ENCODE measurements at places on chromosomes 16 and 17. TPM values are rescaled to one million over a fixed set of nuclear protein-coding genes. Genes with fewer than 3 reads are reported as not detected.

- DNase-seq: no peak
These were observed 12.2 kb downstream of the DEXI start for GRCh38 chr16:10929853-10930754.

DNA sequence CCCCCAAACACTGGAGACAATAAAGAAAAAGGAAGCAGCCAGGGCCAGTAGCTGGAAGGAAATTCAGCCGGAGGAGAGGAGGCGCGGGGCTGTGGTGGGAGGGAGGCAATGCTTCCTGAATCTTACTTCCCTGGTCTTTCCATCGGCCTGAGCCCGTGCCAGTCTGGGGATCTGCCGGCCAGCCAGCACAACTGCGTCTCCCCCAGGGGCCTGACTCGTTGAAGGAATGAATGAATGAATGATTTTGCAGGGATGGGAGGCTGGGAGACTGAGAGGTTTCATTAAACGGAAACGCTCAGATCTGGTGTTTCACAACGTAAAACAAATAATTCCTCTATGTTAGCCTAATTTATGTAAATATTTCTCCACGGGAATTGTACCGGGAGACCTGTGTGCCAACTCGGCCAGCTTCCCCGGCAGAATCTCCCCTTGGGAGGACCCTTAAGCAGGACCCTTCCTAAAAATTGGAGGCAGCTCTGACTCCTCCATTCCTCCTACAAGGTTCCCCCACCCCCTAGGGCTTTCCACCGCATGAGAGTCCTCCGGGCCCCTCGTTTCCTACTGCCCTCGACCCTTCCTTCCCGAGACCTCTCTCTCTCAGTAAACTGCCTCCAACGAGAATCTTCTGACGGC is 1.3 kb upstream of the BAIAP2 start:
- DNase-seq: no peak

DNA sequence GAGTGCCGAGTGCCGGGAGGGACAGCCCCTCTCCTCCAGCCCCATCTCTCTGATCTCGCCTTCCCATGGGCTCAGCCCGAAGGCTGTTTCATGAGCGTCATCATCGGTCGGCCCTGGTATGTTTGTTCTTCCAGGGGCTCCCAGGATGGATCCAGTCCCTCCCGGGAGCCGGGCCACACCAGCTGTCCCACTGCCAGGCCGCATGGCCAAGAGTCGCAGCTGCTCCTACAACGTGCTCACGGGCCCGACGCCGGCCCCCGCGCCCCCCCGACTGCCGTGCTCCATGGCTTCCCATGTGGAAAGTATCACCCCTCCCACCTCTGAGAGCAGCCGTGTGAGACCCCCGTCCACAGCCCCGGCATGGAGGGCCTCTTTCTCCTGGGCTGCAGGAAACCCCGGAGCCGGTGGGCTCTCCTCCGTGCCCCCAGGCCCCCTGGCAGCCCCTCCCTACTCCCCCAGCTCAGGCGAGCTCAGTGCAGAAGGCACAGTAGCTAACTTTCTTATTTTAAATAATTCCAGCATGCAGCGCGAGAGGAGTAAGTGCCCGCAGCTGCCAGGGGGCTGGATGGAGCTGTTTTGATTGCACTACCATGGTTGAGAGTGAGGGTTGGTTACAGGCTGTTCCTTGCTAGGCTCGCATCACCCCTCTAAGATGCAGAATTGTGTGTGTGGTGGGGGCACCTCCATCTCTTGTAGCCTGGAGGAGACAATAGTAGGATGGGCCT is 26.6 kb upstream of the GSE1 start:
- no peak for DNase-seq

GRCh38 chr17:51427856-51428255 is 167.5 kb downstream of the UTP18 start:
- no peak for DNase-seq

- no peak for DNase-seq
These were observed 43.1 kb upstream of the NKD1 start for GRCh38 chr16:50505115-50505514.

DNA sequence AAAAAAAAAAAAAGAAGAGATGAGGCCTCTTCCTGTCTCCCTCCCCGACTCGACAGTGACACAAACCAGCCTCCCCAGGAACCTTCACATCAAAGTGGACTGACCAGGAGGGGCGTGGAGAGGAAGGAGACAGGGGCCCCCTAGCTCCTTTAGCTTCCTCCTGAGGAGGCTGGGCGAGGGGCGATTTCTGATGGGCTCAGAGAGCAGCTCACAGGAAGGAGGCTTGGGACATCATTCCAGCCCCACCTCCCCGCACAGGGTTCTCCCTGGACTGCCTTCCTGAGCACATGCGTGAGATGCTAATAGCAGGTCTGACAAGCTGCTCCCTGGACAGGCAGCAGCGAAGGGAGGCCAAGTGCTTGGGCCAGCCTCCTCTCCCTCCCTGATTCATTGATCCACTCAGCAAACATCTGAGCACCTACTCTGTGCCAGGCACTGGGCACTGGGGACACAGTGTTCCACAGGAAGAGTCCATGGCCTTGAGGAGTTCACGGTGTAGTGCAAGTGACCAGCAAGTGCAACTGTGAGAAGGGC is 14.4 kb upstream of the DOK4 start:
- DNase-seq: no peak

- DNase-seq: no peak
These were observed 7.9 kb upstream of the RNF222 start for GRCh38 chr17:8405499-8406016.

- DNase-seq: no peak
These were observed 206.1 kb downstream of the CDH13 start for GRCh38 chr16:82832821-82833220.

- no peak for DNase-seq
These were observed 151.5 kb downstream of the STX8 start for GRCh38 chr17:9424071-9424640.

DNA sequence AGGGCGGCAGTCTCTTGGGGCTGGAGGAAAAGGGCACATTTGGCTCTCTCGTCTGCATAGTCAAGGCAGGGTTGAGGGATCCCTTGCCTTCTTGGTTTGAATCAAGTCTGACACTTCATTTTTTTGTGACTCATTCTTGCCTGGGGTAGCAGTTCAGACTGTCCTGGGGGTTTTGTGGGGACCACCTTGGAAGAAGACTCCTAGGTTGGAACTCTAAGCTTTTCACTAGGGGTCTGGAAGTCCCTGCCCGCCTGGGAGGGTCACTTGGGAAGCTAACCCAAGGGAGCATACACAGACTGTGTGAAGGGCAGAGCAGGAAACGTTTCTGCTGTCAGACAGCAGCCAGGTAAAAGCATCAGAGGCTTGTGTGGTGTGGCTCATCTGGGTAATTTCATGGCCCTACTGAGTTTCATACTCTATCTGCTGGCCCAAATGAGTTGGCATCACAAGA is 11.3 kb downstream of the YPEL2 start:
- DNase-seq: no peak

- DNase-seq: peak; percentile 67
These were observed 1.2 kb upstream of the CBX4 start for GRCh38 chr17:79840269-79840988.

DNA sequence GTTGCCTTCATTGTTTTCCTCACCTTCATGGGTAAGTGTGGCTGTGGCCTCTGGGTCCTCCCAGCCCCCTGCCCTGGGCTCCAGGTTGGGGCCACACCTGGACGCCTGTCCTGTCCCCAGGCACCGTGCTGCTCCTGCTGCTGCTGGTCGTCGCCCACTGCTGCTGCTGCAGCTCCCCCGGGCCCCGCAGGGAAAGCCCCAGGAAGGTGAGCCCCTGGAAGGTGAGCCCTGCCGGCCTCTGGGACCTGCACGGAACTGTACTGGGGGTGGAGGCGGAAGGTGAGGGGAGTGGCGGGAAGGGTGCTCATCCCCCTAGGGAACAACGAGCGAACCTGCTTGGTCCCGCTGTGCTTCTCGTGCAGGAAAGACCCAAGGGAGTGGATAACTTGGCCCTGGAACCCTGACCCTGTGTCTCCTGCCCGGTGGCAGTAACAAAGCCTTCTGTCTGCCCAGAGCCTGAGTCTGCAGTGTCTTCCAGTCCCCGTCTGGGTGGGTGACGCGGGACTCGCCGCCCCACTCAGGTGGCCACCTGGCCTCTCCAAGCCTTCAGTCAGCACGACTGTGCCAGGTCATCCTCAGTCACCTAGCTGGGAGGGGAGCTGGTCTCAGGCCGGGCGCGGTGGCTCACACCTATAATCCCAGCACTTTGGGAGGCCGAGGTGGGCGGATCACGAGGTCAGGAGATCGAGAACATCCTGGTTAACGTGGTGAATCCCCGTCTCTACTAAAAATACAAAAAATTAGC is 831 bp downstream of the SMIM22 start:
- DNase-seq: no peak

DNA sequence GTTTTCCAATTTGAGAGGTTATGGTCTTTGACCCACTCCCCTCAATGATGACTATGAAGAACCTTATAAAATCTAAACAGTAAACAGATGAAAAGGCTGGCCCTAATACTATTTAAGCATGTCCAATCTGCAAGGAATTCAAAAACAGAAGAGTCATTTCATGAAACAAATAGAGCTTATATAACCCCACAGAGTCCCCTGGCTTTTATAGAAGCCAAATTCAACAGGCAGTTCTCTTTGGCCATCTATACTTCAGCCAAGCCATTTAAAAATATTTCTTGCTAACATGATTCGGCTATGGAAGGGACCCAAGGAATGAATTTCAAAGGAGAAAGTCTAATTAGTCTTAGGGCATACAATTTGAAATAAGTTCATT is 43.4 kb downstream of the SPOP start:
- DNase-seq: no peak

- DNase-seq: no peak
These were observed 53.6 kb downstream of the GPRC5B start for GRCh38 chr16:19830902-19831560.

GRCh38 chr16:19108409-19109287 is 5.1 kb upstream of the ITPRIPL2 start:
- no peak for DNase-seq

- no peak for DNase-seq
These were observed 11.1 kb downstream of the KRT23 start for GRCh38 chr17:40926341-40926740.

- DNase-seq: no peak
These were observed 239.2 kb downstream of the HS3ST3A1 start for GRCh38 chr17:13362341-13363122.

DNA sequence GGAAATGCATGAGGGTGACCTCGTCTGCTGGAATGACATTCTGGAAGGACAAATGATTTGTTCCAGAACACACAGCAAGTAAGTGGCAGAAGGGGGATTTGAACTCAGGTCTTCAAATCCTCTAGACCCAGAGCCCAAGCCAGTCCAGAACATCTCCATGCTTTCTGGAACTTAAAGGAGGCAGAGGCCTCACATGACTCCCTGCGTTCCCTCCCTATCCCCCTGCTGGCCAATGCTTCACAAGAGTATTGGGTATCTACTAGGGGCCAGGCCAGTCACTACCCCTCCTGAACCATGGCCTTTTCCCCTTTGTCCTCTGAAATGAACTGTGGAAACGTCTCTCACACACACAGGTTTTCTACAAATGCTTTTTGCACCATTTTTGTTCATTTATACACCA is 7.6 kb upstream of the BEAN1 start:
- DNase-seq: no peak

DNA sequence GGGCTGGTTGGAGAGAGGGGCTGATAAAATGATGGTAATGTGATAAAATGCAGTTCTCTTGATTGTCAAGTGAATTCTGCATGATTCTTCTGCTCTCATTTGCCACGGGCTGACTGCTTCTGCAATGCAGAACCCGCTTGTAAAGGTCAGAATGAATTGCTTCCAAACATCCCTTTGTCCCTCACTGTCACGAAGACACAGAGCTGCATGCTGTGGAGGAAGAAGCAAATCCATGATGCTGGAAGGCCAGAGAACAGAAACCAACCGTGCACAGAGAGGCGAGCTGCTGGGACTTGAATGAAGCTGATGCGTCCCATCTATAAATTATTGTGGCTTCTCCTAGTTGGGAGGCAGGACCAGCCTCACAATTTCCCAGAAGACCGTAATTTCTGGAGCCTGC is 171.6 kb downstream of the PRKCB start:
- DNase-seq: no peak

DNA sequence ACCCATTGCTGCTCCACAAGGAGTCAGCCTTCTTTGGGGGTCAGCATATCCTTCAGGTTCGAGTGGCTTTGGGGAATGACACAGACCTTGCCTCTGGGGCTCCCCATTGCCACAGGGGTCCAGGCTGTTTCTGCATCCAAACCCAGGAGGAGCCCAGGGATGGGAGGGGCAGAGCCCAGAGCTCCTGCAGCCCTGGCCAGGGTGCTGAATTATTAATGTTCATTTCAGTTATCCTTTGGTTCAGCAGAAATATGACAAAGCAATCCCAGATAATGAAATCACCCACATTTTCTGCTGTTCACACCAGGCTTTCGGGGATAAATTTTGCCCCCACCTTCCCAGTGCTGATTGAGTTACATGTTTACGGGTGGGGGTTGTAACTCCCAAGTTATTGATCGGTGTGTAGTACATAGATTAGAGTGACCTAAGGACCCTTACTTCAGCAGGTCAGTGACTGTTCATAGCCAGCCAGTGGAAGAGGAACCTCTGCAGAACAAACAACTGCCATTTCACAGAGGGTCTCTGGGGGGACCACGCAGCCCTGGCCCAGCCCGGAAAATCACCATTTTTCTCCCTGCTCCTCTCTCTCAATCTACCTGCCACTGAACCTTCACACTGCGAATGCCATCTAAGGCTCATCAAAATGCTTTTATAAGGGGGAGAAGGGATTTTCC is 240.3 kb upstream of the N4BP1 start:
- DNase-seq: no peak

Gene MSLN
- total RNA-seq: 1.1 TPM

Gene LDHD
- 11.8 TPM for total RNA-seq

Gene TNFRSF17
- total RNA-seq: not detected

Gene TLCD3A
- 80.0 TPM for total RNA-seq

Gene CSH1
- not detected for total RNA-seq

Gene LRRC46
- total RNA-seq: not detected

Gene OTOP2
- not detected for total RNA-seq

Gene KRTAP16-1
- total RNA-seq: not detected

Gene EVPL
- 293 TPM for total RNA-seq

Gene CDH5
- total RNA-seq: 10.2 TPM

Gene MARCHF10
- not detected for total RNA-seq

Gene OR3A3
- total RNA-seq: not detected

Gene MRPL38
- 36.5 TPM for total RNA-seq

Data from lower leg skin (tissue), 4 donors.